ENCODE measurements at places on chromosomes 1 and 21.

GRCh38 chr1:65401612-65402011 is 18.9 kb upstream of the LEPR start:
- no peak for DNase-seq

- no peak for DNase-seq
These were observed 71.8 kb upstream of the SPATA6 start for GRCh38 chr1:48543854-48544253.

DNA sequence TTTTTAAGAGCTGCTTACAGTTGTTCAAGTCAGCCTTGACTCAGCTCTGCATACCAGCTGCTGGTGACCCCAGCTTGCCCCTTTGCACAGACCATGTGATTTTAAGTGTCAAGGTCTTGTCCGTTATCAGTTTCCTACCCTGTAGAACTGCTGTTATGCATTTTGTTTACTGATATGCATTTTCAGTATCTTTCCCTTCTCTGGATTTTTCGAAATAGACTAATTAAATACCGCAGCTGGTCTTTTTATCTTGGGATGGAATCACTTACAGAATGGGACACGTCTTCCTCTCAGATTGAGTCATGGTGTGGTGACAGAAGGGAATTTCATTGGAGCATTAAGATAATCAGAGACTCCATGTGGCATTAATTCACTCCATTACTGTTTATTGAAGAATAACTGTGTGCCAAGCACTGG is 145.6 kb downstream of the FMN2 start:
- no peak for DNase-seq

DNA sequence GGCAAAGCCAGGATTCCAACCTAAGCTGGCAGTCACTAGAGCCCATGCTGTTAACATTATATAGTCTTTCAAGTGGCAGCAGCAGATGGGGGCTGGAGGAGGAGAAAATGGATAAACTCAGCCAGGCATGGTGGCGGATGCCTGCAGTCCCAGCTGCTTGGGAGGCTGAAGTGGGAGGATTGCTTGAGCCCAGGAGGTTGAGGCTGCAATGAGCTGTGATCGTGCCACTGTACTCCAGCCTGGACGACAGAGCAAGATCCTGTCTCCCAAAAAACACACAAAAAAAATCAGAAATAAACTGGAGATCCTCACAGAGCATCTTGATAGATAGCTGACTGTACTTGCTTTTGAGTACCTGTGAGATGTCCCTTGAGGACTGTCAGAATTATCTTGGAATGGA is 13.4 kb upstream of the WDR26 start:
- DNase-seq = no peak

GRCh38 chr1:176149939-176150807 is 56.9 kb downstream of the COP1 start:
- DNase-seq = no peak

GRCh38 chr1:228548788-228549187 is 61.6 kb downstream of the RNF187 start:
- DNase-seq = no peak

DNA sequence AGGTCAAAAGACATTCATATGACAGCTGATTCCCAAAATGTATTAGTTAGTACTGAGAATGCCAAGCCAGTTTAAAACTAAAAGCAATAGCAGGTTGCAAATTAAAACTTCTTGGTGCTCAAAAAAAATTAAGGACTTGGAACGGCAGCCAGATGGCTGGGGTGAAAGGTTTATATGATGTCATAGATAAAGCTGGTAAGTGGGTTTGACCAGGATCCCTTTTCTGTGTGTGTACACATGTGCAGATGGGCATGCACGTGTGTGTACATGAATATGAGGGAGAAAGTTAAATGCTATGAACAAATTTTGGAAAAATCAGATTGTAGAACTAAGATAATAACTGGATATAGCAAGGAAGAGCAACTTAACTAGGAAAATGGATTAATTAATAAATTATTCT is 39.1 kb upstream of the DPH5 start:
- DNase-seq = no peak

DNA sequence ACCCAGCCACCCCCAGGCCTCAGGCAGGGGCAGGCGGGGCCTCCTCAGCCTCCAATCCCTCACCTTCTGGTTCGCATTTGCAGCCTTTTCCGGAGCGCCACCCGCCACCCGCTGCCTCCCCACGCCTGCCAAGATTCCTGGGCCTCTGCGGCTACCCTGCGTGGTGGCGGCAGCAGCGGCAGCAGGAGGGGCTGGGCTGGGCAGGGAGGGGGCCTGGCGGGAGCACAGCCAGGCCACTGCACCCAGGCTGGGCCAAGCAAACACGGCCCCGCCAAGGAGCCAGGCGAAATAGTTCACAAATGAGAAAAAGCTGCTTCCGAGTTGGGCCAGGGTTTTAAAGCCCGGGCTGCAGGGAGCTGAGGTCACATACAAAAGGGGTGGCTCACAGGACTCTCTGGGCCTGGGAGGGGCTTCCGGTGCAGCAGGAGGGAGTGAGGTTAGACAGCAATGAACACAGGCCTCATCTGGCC is 9.8 kb downstream of the COL8A2 start:
- no peak for DNase-seq

- no peak for DNase-seq
These were observed 114.2 kb downstream of the ZC3H11B start for GRCh38 chr1:219498666-219499065.
